Naive thymus-derived CD8-positive, alpha-beta T cell (primary cell): ENCODE measurements at places on chromosomes 6 and 20.

GRCh38 chr6:5379647-5380242 lies 118.4 kb downstream of the FARS2 start:
- peaks cover 18% of the 10 kb centered on the region for H3K36me3 ChIP-seq
- peaks cover 3% of the 10 kb centered on the region for H3K4me1 ChIP-seq
- H3K27ac ChIP-seq, result no peak overlapping the region
- DNase-seq, result no peak
- no peak overlapping the region for H3K4me3 ChIP-seq

DNA sequence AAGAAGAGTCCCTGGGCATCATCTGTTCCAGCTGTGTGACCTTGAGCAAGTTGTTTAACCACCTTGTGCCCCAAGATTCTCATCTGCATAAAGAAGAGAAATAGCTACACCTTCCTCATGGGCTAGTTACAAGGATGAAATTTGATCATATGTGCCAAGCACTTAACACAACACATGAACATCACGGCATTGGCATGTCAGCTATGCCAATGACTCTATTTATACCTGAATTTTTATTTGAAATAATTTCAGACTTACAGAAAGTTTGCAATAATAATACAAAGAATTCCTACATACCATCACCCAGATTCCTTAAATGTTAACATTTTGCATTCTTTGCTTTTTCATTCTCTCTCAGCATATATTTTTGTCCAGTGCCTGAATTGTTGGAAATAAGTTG lies 21.0 kb upstream of the TCF15 start:
- no peak overlapping the region for H3K4me3 ChIP-seq
- no peaks in the 10 kb centered on the region for H3K4me1 ChIP-seq
- no peak overlapping the region for H3K27ac ChIP-seq
- H3K36me3 ChIP-seq, result no peaks in the 10 kb centered on the region
- peaks cover 5% of the 10 kb centered on the region for H3K27me3 ChIP-seq

DNA sequence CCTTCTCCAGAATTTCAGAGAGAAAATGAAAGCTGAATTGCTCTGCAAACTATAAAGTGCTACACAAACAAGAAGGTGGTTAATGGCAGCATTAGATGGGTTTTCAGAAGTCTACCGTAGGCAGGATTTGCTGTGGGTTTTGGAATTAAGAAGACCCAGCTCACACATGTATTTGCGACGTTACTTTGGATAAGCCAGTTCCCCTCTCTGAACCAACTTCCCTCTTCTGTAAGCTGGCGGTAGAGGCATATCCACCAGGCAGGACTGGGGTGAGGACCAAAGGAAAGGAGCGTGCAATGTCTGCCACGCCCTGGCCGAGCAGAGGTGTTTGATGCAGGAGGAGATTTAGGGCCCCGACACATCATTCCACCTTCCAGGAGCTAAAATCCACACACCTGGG lies 6.9 kb downstream of the RSPO4 start:
- no peak overlapping the region for H3K4me3 ChIP-seq
- H3K27me3 ChIP-seq, result peaks cover 8% of the 10 kb centered on the region
- H3K27ac ChIP-seq, result no peak overlapping the region
- H3K4me1 ChIP-seq, result no peaks in the 10 kb centered on the region
- no peak for DNase-seq
- no peaks in the 10 kb centered on the region for H3K36me3 ChIP-seq

- H3K27me3 ChIP-seq, result peaks cover 9% of the 10 kb centered on the region
- H3K27ac ChIP-seq, result no peak overlapping the region
- H3K36me3 ChIP-seq, result peaks cover 5% of the 10 kb centered on the region
- no peak for DNase-seq
- peaks cover 9% of the 10 kb centered on the region for H3K4me1 ChIP-seq
- H3K4me3 ChIP-seq, result no peak overlapping the region
Observed at GRCh38 chr6:18350712-18351111, 36.4 kb upstream of the RNF144B start.

DNA sequence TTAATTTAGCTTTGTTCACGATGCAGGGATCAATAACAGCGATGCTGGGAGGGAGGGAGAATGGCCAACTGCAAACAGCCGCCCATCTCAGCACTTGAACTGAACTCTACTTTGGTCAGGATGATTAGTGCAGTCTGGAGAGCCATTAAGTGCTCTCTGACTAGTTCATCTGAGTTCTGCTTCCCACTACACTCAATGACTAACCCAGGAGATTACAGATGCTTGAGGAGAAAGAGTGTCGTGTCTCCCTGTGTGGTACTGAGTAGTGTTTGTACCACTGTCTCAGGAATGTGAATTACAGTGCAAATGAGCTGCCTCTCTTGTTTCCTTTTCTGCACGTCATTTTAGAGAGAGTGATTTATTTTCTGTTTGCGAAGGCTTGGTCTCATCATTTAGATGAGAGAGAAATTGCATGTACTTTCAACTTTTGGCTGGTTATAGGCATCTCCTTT lies 23.5 kb downstream of the CARMIL1 start:
- H3K27me3 ChIP-seq, result no peaks in the 10 kb centered on the region
- peaks cover 27% of the 10 kb centered on the region for H3K4me1 ChIP-seq
- no peaks in the 10 kb centered on the region for H3K36me3 ChIP-seq
- no peak overlapping the region for H3K4me3 ChIP-seq
- H3K27ac ChIP-seq, result no peak overlapping the region

- H3K27me3 ChIP-seq, result peaks cover 18% of the 10 kb centered on the region
- H3K36me3 ChIP-seq, result no peaks in the 10 kb centered on the region
- H3K27ac ChIP-seq, result peak overlapping the region; percentile 20
- H3K4me1 ChIP-seq, result peaks cover 21% of the 10 kb centered on the region
- DNase-seq, result no peak
Observed at GRCh38 chr6:12957321-12958051, 240.9 kb downstream of the PHACTR1 start.

- no peak overlapping the region for H3K27ac ChIP-seq
- H3K36me3 ChIP-seq, result no peaks in the 10 kb centered on the region
- no peaks in the 10 kb centered on the region for H3K4me1 ChIP-seq
Observed at GRCh38 chr6:135527116-135527959, 29.8 kb upstream of the AHI1 start.

GRCh38 chr20:8807480-8808201 lies 261.2 kb upstream of the PLCB4 start:
- no peak for DNase-seq
- H3K27me3 ChIP-seq, result peaks cover 2% of the 10 kb centered on the region
- no peak overlapping the region for H3K27ac ChIP-seq
- H3K4me1 ChIP-seq, result no peaks in the 10 kb centered on the region
- no peaks in the 10 kb centered on the region for H3K36me3 ChIP-seq
- no peak overlapping the region for H3K4me3 ChIP-seq

DNA sequence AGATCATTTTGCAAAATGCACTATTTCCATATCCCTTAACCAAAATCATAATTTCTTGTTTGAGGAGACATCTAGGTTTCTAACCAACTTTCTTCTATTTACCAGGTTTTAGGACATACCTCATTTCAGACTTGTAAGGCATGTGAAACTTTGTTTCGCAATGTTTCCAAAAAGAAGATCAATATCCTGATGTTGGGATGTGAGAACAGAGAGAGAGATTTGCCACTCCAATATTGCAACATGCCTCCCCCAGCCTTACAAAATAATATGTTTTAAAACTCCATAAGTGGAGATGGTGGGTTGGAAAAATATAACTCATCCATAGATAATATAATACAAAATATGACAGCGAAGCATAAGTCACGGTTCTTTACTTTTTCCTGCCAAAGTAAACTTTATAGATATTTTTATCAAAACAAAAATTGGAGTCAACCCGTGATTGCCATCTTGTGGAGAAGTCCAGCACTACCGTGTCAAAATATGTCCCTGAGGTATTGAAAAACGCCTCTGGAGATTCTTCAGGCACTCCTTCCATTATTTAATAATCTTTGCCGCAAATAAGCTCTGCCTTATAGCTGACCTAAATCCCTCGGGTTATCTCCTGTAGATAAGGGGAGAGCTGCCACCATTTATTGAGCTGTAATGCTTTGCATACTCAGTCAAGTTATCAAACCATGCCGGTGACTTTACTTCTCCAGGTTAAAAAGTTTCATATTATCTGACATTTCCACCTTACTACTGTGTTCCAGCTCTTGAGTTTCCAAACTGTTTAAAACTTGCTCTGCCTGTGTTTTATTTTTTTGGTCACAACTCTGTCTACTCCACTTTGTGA lies 534.2 kb downstream of the HACE1 start:
- H3K36me3 ChIP-seq, result no peaks in the 10 kb centered on the region
- H3K4me1 ChIP-seq, result no peaks in the 10 kb centered on the region
- DNase-seq, result no peak
- no peak overlapping the region for H3K27ac ChIP-seq
- peaks cover 14% of the 10 kb centered on the region for H3K27me3 ChIP-seq
- H3K4me3 ChIP-seq, result no peak overlapping the region

GRCh38 chr6:12484519-12484918 lies 194.4 kb downstream of the EDN1 start:
- DNase-seq, result no peak
- H3K27me3 ChIP-seq, result peaks cover 2% of the 10 kb centered on the region
- no peak overlapping the region for H3K27ac ChIP-seq
- no peak overlapping the region for H3K4me3 ChIP-seq
- H3K4me1 ChIP-seq, result peaks cover 8% of the 10 kb centered on the region
- H3K36me3 ChIP-seq, result peaks cover 5% of the 10 kb centered on the region

DNA sequence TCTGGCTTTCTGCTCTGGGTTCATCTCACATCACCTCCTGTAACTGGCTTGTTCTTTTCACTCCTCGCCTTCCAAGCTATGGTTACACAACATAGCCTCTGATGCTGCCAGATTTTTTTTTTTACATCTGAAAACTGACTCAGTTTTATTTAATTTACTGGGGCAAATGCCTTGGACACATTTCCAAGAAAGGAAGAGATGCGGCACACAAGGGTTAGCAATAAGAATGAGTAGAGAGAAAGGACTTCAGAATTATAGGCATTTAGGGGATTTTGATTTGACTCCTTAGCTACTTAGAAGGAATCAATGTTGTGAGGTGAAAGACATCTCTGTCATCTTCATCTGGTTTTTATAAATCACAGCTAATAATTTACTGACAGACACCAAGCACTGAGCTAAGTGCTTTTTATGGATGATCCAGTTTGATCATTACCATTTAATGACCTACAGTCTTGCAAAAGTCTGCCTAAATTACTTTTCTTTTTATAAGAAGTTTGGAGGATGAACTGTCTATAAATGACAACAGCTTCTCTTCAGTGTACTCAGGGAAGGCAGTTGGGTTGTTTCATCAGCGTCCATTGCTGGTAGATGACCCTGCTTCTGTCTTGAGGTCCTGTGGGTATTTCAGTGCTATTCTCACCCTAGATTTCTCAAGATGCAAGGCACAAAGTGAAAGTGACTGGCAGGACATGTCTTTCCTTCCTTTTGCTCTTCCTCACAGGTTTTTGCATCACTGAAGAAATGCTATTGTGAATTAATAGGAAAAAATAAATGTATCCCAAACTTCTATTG lies 31.1 kb downstream of the LAMA4 start:
- peaks cover 19% of the 10 kb centered on the region for H3K27me3 ChIP-seq
- H3K4me3 ChIP-seq, result no peak overlapping the region
- H3K4me1 ChIP-seq, result no peaks in the 10 kb centered on the region
- no peak for DNase-seq
- no peak overlapping the region for H3K27ac ChIP-seq
